ENCODE measurements at places on chromosomes 1 and 21.
A peak's percentile ranks its signal among the peaks of the same experiment; 100 is the strongest.

DNA sequence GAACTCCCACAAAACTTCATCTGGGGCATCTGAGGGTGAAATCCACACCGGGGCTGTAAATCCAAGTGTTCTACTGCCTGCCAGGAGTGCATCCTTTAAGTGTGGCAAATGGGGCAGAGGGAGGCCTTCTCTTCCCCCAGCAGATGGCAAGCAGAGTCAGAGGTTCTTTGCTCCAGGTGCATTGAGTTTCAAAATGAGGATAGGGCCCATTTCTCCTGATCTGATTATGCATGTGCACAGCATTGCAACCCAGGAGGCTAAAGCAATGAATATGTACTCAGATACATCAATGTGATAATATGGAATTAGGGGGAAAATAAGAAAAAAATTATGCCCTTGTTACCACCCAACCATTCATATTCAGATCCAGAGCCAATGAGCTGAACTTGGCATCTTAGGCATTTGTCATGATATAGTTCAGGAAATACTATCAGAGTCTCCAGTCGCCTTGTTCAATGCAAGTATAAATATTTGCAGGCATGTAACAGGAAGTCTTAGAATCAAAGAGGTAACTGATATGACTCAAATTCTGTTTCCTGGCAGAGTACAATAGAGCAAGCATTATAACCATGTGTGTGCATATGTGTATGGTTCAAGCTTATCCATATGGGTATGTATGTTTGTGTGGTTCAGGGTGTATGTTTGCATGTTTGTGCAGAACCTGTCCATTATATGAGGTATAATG, 473.8 kb upstream of the PKN2 start:
- no peak for DNase-seq

- no peak for DNase-seq
These were observed 9.7 kb downstream of the HSD3B1 start for GRCh38 chr1:119516680-119517079.

DNA sequence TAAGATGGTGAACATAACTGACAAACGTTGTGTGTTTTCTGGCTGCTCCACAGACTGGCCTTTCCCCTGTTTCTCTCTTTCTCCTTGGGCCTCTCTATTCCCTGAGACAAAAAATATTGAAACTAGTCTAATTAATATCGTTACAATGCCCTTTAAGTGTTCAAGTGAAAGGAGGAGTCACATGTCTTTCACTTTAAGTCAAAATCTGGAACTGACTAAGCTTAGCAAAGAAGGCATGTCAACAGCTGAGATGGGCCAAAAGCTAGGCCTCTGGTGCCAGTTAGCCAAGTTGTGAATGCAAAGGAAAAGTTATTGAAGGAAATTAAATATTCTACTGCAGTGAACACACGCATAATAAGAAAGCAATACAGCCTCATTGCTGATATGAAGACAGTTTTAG, 32.2 kb upstream of the FCRL3 start:
- no peak for DNase-seq

- peak; percentile 92 for DNase-seq
These were observed 392.8 kb upstream of the CAMK1G start for GRCh38 chr1:209190591-209191261.

GRCh38 chr1:101198842-101199636, 37.8 kb upstream of the S1PR1 start:
- DNase-seq, result no peak

DNA sequence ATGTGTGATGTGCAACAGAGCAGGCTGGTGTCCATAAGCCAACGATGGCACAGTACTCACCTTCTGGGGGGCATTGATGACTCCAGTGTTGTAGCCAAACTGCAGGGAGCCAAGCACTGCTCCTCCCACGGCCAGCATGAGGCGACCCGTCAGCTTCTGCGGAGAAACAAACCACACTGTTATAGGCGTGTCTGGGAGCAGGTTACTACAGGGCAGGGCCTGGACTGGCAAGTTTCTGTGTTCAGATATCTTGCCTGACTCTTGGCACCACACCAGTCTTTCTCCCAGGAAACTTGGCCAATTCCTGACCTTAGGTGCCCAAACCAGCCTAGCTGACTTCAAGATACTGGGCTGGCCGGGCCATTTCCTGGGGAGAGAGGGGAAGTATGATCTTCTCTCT, 15.5 kb downstream of the SLC2A1 start:
- no peak for DNase-seq

- no peak for DNase-seq
These were observed 2.3 kb upstream of the HMGCS2 start for GRCh38 chr1:119771016-119771415.

DNA sequence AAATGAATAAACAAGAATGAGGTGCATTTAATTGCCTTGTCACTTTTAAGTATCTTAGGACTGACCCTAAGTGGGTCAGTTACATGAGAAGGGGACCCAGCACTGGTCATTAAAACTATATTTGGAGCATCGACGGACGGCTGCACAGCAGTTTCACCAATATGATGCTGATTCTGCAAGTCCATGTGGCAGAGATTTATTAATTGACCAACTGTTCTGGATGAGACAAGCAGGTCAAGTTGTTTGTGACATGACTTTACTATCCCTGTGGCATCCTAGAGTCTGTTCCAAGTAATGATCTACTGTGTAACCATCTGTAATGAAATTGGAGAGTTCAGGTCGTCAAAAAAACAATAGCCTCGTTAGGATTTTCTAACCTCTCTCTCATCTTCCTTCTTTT, 9.5 kb downstream of the AMPD1 start:
- DNase-seq, result no peak

- DNase-seq, result no peak
These were observed 2.8 kb upstream of the SPSB1 start for GRCh38 chr1:9289711-9290485.

DNA sequence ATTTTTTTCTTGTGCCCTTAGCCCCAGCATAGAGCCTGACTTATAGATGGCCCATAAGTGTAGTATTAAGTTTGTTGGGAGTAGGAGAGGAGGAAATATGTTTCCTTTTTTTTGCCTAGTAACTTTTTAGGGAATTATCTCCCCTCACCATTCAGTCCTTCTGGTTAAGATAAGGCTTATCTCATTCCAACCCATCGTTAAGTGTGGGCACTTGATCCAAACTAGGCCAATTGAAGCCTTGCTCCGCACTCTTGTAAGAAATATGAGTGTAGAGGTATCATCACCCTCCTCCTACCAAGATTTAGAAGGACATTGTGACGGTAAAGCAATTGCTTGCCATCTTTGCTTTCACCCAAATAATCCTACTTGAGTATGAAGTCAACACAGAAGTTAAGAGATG, 8.8 kb upstream of the FGGY start:
- no peak for DNase-seq

DNA sequence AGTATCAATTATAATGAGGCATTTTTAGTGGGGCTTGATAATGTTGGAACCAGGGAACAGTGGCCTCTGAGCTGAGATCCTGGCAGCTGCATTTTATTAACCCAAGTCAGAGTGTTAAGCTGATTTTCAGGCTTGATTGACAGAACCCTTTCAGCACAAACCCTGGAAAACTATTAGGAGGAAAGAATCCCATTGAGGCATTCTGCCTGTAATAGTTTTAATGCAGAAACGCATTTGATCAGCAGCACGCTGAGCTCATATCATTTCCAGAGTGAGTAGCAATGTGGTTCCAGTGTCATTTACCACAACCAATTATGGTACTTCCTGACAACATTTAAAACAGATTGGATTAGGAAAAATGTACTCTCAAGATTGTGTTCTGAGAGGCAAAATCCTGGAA, 78.3 kb upstream of the BARHL2 start:
- no peak for DNase-seq

DNA sequence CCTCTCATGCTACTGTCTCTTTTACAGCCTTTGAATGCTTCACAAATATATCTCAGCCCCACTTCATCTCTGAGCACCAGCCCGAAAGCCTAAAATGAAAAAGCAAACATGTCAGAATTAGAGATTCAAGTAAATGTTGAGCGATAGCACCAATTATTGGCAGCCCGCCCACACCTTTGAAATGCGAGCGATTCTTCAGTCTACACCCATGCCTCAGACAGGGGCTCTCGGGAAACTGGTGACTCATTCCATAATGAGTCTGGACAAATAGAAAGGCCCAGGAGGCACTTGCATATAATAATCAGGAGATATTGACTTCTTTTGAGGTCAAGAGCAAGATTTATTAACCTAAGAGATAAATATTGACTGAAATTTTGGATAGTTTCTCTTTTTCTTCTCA, 487.3 kb upstream of the PTBP2 start:
- peak; percentile 64 for DNase-seq

GRCh38 chr1:97254731-97255463, 533.3 kb downstream of the PTBP2 start:
- DNase-seq, result no peak

- DNase-seq, result no peak
These were observed 64.5 kb upstream of the ABCG1 start for GRCh38 chr21:42154237-42155044.

DNA sequence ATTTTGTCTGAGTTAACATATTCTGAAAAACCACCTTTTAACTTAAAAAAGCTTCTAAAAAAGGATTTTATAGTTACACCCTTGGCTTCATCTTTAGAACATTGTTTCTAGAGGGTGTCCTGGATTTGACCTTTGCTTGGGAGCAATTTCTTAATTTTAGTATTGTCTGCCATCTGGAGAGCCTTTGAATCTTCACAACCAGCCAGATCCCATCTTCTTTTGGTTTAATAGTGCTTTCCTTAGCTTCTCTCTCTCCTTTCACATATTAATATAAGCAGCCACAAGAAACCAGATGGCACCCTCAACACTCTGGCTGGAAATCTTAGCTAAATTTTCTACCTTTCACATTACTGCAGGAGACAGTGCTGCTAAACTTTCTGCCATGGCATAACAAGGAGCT, 76.5 kb upstream of the TSPAN2 start:
- no peak for DNase-seq

DNA sequence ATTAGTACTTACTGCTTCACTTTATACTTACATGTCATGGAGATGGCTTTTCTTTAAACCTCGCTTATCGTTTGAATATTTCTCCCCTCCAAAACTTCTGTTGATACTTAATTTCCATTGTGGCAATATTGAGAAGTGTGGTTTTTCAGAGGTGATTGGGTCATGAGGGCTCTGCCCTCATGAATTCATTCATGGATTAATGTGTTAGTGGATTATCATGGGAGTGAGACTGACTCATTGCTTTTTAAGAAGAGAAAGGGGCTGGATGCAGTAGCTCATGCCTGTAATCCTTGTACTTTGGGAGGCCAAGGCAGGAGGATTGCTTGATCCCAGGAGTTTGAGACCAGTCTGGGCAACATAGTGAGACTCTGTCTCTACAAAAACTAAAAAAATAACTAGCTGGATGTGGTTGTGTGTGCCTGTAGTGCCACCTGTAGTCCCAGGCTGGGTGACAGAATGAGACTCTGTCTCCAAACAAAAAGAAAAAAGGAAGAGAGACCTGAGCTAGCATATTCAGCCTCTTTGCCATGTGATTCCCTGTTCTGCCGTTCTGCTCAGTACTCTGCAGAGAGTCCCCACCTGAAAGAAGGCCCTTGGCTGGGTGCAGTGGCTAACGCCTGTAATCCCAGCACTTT, 30.2 kb downstream of the RABGAP1L start:
- no peak for DNase-seq

DNA sequence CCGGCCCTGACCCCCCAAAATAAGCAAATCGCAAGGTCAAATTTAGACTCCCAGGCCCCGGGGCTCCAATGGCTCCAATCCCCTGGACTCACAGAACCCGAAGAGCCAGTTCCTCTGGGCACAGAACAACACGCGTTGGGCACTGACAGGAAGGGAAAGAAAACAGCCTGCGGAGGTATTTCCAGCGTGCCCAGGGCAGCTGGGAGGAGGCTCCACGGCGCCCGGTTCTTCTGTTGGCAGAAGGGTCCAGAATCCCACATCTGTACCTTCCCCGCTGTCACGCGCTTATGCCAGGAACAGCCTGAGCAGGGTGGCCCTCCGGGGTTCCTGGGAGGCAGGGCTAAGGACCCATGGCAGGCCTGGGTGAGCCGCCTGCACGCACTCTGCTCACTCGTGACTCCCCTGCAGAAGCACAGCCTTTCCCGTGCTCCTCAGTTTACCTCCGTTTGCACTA, 85.5 kb downstream of the RIPK4 start:
- no peak for DNase-seq

GRCh38 chr1:20285510-20285909, 5.2 kb upstream of the VWA5B1 start:
- DNase-seq, result no peak
